Chondrocyte (in vitro differentiated cells): ENCODE measurements at places on chromosomes 1 and 21.

DNA sequence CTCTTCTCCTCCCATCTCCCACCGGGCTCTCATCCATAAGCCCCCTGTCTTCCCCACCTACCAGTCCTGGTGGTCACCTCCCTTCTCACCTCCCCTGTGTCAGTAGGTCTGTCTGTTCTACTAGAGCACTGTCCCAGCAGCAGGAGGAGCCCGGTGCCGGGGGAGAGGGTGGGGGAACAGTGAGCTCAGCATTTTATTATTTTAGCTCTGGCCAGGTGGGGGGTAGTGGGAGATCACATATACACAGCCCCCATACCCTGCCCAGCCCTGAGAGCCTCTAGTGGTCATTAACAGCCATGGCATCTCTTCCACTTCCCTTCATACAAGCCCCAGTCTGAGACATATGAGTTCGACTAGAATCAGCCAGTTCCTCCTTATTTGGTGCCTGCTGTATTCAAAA, at the start of gene TMOD4:
TMOD4 (minus strand) TSS at position 119 of the 400 bp plus-strand sequence. CDS start 1,106 bp downstream, outside the sequence.
- no peak for DNase-seq

DNA sequence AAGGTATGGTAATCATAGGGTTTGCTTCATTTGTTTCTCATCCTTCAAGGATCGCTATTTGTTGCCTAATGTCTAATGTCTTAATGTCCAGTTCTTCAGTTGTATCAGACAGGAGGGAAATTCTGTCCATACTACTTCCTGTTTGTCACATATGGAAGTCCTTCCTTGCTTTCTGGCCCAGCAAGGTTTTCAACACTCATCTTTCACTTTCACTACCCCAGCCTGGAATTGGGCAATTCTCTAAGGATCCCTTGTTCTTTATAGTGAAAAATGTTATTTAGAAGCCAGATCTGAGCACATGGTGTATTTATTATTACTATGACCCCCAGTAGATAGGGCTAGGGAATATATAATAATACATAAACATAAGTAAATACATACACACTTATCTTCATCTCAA, 50.6 kb upstream of the SLC35A3 start:
- no peak for DNase-seq

DNA sequence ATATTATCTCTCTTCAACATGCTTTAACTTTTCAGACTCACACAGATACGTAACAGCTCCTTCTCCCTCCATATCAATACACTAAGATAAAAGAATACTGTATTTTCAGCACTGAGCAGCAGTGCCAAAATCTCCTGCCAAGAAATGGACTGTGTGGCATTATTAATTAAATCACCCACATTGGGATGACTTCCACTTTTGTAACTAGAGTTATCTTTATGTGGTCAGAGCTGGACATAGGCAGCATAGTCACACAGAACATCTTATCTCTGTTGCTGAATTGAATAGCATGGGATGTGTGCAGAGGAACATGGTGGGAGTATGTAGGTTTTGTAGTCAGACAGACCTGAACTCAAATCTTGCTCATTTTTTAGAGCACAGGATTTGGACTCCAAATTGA, 41.4 kb upstream of the CACYBP start:
- no peak for DNase-seq

- DNase-seq: no peak
Measured at GRCh38 chr21:36247316-36248010, 72.5 kb upstream of the MORC3 start.

DNA sequence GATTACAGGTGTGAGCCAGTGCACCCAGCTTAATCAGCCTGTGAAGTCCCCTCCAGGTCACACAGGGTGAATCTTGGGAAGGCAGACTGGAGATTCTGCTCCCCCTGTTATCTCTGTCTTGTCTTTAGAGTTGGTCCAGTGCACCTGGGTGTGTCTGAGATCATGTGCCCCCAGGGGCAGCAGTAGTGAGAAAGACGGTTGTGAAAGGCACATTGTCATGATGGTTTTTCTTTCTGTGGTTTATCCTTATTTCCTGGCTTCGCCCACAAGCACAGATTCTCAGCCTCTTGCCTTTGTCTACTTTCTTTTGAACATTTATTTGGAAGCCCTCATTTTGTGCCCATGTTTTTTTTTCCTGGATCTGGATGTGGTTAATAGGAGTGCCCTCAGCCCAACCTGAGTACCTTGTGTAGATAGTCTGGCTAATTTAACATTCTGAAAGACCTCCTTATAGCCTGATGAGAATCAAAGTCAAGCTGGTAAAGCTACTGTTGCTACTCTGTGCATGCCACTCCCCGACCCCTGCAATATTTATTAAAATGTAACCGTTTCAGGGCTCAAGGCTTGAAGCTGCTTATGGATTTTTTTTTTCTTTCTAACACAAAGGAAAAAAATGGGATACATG, 23.7 kb downstream of the UCK2 start:
- no peak for DNase-seq

- no peak for DNase-seq
Measured at GRCh38 chr1:15943992-15944307, 32.0 kb downstream of the ZBTB17 start.

- no peak for DNase-seq
Measured at GRCh38 chr1:35561972-35562680, 4.5 kb downstream of the NCDN start.

DNA sequence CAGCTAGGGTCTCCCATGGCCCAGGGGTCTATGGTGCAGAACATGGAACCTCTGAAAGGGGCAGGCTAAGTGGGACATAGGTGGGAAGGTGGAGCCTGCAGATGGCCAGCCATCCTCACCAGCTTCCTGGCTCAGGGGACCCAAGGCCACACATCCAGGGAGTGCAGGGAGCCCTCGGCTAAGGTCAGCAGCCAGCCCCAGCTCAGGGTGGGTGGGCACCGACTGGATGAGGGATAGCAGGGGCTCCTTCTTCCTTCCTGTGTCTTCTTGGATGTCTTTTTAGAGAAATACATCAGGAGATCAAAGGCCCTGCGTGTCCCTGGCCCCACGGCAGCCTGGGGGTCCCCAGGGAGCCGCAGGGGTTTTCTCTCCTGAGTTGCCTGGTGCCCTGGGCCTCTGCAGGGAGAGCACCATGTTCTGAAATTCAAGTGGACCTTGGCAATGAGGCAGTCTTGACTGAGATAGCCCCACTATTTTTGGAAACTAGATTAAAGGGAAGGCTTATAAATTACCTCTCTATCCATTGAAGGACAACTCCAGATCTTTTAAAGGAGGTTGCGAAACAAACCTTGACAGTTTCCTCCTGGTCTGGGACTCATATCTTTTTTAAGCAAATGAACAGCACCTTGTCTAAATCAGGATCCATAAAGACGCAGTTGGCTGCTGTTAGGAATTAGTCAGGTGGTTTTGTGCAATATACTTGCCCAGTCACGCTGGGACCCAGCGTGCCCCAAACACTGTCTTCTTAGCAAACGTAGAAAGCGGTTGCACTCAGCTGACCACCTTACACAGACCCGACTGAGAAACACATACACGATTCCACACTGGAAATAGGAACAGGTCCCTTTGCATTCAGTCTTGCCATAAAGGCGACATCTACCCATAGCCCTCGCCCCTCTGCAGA, 242.3 kb downstream of the TOMM20 start:
- DNase-seq: peak; percentile 63
